Stimulated activated CD8-positive, alpha-beta memory T cell treated with anti-CD3 and anti-CD28 coated beads, Interleukin-4, amount 100 ng/mL, for 1 hour (primary cell): ENCODE measurements at places on chromosomes 1 and 21.

GRCh38 chr1:199646761-199647160 is 380.7 kb upstream of the NR5A2 start:
- no peak for DNase-seq

DNA sequence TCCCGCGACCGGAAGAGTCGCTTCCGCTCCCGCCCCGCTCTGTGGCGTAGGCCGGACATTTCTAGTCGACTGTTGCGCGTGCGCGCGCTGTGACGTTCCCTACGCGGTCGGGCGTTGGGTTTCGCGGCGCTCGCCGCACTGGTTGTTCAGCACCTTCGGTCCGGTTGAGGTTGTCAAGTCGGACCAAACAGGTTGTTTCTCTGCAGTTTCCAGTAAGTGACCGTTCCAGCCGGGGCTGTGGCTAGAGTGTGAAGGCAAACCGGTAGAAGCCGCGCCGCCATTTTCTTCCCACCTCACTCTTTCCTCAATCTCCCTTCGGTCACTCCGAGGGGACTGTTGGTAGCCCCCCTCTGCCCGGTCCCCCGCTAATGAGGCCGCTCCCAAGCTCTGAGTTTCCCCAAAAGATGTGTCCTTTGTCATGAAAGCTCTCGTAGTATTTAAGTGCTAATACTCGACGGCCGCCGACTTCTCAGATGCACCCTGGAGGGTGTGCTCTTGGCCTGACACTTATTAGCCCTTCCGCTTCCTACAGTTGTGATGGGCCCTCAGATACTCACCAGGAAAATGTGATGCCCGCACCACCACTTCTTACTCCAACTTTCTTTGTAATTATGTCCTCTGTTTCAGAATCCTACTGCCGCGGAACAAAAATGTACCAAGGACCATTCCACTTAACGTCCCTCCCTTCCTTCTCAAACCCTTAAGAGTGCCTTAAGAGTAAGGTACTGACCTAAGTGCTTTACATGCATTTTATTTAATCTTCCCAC is 56.3 kb downstream of the TRAF5 start:
- DNase-seq: peak; percentile 65

DNA sequence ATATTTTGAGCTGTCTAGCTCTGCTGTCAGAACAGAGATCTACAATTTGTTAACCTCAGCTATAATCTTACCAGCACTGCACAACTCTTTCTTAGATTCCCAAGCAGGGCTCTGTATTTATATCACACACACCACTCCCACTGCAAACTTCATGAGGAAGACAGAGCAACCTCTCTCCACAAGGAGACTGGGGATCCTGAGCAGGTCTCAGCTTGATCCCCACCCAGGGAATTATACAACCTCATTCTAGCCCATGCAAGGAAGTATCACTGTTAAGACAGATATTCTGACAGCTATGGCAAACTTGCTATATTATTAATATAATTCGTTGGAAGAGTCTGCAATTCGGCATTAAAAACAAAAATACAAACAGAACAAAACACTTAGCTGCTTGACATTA is 40.4 kb downstream of the EGLN1 start:
- DNase-seq: no peak

DNA sequence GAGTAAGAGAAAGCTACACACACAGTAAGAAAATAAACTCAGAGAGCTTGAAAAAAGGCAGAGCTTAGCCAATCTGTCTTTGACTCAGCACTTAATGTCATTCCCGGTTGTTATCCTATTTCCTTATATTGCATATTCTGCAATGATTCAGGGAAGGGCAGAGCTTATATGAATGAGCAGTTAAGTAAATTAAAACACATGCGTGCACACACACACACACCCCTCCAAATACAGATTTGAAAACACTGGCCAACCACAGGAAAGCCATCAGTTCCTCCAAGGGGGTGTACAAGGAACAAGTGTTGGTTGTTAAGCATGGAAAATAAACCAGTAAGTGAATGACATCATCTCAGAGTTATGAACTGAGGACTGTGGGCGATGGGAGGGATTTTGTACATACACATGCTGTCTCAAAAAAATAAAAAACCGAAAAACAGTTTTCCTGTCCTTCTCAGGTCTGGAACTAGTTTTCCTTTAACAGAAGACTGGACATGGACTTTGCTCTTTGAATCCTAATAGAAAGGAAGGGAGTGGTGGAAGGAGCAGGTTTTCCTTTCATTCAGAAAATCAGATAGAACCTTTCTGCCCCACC is 1.0 kb downstream of the IQGAP3 start:
- no peak for DNase-seq

- no peak for DNase-seq
Observed at GRCh38 chr1:28565040-28565439, 12.2 kb downstream of the TRNAU1AP start.

GRCh38 chr1:20578721-20579395 is 10.0 kb upstream of the CDA start:
- DNase-seq: no peak

- DNase-seq: no peak
Observed at GRCh38 chr1:54291276-54292001, 91.5 kb downstream of the MRPL37 start.

GRCh38 chr1:224867715-224868114 is 61.8 kb upstream of the DNAH14 start:
- DNase-seq: no peak
